ENCODE measurements at places on chromosomes 4 and X. TPM values are rescaled to one million over a fixed set of nuclear protein-coding genes. Genes with fewer than 3 reads are reported as not detected.
A peak's percentile ranks its signal among the peaks of the same experiment; 100 is the strongest.

The UGT8 gene
- 0.36 TPM for total RNA-seq

The KLKB1 gene
- 1.2 TPM for total RNA-seq

The ZNF185 gene
- total RNA-seq, result 2.0 TPM

The DCLK2 gene
- total RNA-seq, result not detected

The RNF175 gene
- 0.67 TPM for total RNA-seq

The TLL1 gene
- not detected for total RNA-seq

The RHOH gene
- 198 TPM for total RNA-seq

The HMX1 gene
- not detected for total RNA-seq

The SCOC gene
- 22.8 TPM for total RNA-seq

The EIF4E gene
- total RNA-seq, result 58.2 TPM

GRCh38 chr4:156111686-156112085, 158.0 kb upstream of the CTSO start:
- no peak overlapping the region for H3K4me3 ChIP-seq
- H3K27me3 ChIP-seq, result no peaks in the 10 kb centered on the region
- H3K36me3 ChIP-seq, result no peaks in the 10 kb centered on the region
- H3K4me1 ChIP-seq, result no peaks in the 10 kb centered on the region
- DNase-seq, result no peak

DNA sequence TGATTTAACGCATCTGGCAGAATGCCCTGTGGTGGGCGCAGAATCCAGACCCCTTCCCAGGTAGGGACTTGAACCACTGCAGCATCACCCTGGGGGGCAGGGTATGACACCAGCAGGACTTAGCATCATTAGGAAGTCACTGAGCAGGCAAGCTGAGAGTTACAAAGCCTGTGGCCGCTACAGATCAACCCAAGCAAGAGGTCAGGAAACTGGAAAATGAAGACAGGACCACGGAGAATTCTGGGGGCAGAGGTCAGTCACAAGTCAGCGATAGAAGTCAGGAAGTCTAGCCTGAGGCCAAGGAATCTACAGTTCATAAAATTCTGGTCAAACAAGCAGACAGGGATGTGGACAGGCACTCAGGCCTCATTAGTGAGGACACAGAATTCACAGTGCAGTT, 108.4 kb downstream of the CHIC2 start:
- no peak overlapping the region for H3K27ac ChIP-seq
- no peaks in the 10 kb centered on the region for H3K4me1 ChIP-seq
- no peak overlapping the region for H3K4me3 ChIP-seq
- H3K36me3 ChIP-seq, result no peaks in the 10 kb centered on the region

GRCh38 chr4:71287305-71287704, 51.5 kb upstream of the SLC4A4 start:
- no peaks in the 10 kb centered on the region for H3K27me3 ChIP-seq
- no peak for DNase-seq
- no peak overlapping the region for H3K4me3 ChIP-seq

- no peak for DNase-seq
- H3K36me3 ChIP-seq, result no peaks in the 10 kb centered on the region
- no peak overlapping the region for H3K4me3 ChIP-seq
- H3K4me1 ChIP-seq, result no peaks in the 10 kb centered on the region
- no peaks in the 10 kb centered on the region for H3K27me3 ChIP-seq
Measured at GRCh38 chr4:178993306-178993705, 1551.1 kb upstream of the AGA start.

DNA sequence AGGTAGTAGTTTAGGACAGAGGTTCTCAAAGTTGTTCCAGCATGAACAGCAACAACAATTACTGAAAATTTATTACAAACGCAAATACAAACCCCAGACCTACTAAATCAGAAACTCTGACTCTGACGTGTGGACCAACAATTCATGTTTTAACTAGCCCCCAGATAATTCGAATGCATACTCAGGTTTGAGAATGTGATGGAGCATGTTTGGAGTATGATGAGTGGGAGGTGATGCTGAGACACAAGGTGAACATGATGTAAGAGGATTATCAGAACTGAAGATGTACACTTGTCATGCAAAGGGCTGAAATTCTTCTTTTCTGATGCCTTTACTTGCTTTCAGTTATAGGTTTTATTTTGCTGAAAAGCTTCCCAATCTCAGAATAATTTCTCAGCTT, 323.0 kb downstream of the INPP4B start:
- DNase-seq, result no peak
- no peak overlapping the region for H3K27ac ChIP-seq
- H3K27me3 ChIP-seq, result no peaks in the 10 kb centered on the region
- no peaks in the 10 kb centered on the region for H3K36me3 ChIP-seq

- H3K4me1 ChIP-seq, result no peaks in the 10 kb centered on the region
- H3K36me3 ChIP-seq, result no peaks in the 10 kb centered on the region
- DNase-seq, result no peak
Measured at GRCh38 chr4:23861897-23862296, 27.9 kb downstream of the PPARGC1A start.

DNA sequence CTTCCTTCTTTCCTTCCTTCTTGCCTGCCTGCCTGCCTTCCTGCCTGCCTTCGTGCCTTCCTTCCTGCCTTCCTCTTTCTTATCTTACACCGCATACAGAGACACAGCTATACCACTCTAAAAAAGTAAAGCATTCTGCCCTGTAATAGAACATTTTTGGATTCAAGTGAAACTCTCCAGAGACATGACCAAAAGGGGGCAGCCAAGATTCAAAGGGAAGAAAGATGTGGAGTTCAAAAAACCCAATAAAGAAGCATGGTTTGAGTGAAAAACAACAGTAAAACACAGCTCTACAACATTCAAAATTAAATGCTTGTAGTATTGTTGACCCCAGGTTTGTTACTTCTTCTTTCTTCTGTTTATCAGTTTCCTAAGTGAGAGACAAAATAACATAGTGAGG, 914.9 kb upstream of the PCDH7 start:
- no peak for DNase-seq
- H3K36me3 ChIP-seq, result no peaks in the 10 kb centered on the region
- no peak overlapping the region for H3K4me3 ChIP-seq
- no peak overlapping the region for H3K27ac ChIP-seq
- no peaks in the 10 kb centered on the region for H3K27me3 ChIP-seq

- H3K4me3 ChIP-seq, result no peak overlapping the region
- H3K27me3 ChIP-seq, result no peaks in the 10 kb centered on the region
- H3K36me3 ChIP-seq, result no peaks in the 10 kb centered on the region
- DNase-seq, result no peak
- no peaks in the 10 kb centered on the region for H3K4me1 ChIP-seq
- no peak overlapping the region for H3K27ac ChIP-seq
Measured at GRCh38 chr4:5720980-5721379, 10.0 kb downstream of the EVC start.

- H3K4me1 ChIP-seq, result peaks cover 47% of the 10 kb centered on the region
- H3K36me3 ChIP-seq, result no peaks in the 10 kb centered on the region
- peak within 1 kb of the TSS; percentile 48 for H3K4me3 ChIP-seq
- DNase-seq, result peak; percentile 77
- no peaks in the 10 kb centered on the region for H3K27me3 ChIP-seq
- peak within 1 kb of the TSS; percentile 71 for H3K27ac ChIP-seq
Measured at GRCh38 chr4:109702950-109703663, at the start of gene CASP6. Gene CASP6 (minus strand): TSS chr4:109703445. CDS start chr4:109703395, 50 bp downstream.

DNA sequence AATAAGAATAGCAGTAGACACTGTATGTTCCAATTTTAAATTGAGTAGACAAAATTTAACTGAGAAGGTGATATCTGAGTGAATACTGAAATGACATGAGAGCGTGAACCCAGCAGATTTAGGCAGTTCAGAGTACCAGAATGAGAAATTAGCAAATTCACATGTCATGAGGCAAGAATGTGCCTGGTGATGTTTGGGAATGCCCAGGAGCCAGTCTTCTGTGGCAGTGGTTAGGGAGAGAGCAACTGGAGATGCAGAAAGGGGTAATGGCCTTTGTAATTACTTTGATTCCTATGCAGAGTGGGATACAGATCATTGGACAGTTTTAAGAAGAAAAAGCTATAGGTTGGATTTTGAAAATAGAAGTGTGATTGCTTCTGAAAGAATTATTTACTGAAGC, 621.9 kb downstream of the TECRL start:
- no peaks in the 10 kb centered on the region for H3K36me3 ChIP-seq
- no peak for DNase-seq
- no peaks in the 10 kb centered on the region for H3K4me1 ChIP-seq

GRCh38 chr4:122710434-122711308, 21.8 kb upstream of the BBS12 start:
- no peak overlapping the region for H3K4me3 ChIP-seq
- no peak for DNase-seq
- H3K27me3 ChIP-seq, result no peaks in the 10 kb centered on the region
- no peak overlapping the region for H3K27ac ChIP-seq
- no peaks in the 10 kb centered on the region for H3K36me3 ChIP-seq

GRCh38 chr4:119646347-119647071, 17.9 kb upstream of the PDE5A start:
- H3K27me3 ChIP-seq, result no peaks in the 10 kb centered on the region
- no peak for DNase-seq
- H3K4me1 ChIP-seq, result no peaks in the 10 kb centered on the region
- no peak overlapping the region for H3K27ac ChIP-seq
- H3K4me3 ChIP-seq, result no peak overlapping the region

DNA sequence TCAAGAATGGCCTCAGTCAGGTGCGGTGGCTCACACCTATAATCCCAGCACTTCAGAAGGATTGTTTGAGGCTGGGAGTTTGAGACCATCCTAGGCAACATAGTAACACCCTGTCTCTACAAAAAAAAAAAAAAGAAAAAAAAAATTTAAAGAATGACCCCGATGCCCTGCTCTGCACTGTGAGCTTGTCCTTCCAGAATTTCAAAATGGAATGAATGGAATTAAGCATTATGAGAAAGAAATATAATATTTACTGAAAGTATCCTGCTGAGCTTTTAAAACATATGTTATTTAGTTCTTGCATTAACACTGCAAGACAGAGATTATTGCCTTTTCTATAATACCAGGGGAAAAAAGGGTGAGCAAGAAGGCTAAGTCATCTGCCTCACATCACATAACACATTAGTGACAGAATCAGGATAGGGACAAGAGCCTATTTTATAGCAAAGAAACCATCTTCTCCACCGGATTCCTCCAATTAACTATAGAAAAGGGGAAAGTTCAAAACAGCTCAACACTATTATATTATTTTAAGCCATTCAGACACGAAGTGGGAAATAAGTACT, 41.9 kb upstream of the GAB1 start:
- DNase-seq, result no peak
- no peak overlapping the region for H3K27ac ChIP-seq
- no peaks in the 10 kb centered on the region for H3K36me3 ChIP-seq
